Transverse colon (tissue), 4 donors: ENCODE measurements at places on chromosomes 3 and 15. TPM values are rescaled to one million over a fixed set of nuclear protein-coding genes. Genes with fewer than 3 reads are reported as not detected.

- DNase-seq: no peak
Measured at GRCh38 chr3:49716169-49716568, 3.3 kb downstream of the AMIGO3 start.

DNA sequence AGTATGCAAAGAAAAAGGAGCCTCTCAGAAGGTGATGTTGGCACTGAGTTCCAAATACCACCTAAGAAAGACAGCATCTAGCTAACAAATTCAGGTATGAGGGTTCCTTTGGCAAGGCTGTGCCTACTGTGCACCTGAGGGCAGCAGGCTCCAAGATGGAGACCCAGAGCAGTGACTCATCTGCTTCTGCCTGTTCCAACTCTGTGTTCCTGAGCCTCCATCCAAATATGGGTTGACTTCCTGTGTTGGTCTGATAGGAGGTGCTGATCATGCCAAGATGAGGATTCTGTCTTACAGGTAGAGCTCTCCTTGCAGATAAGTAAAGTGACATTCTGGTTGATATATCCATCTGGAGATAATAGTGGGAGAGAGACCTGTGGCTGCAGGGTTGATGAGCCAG is 26.0 kb downstream of the SV2B start:
- no peak for DNase-seq

GRCh38 chr3:58034738-58035523 is 26.7 kb downstream of the FLNB start:
- DNase-seq: no peak

- DNase-seq: no peak
Measured at GRCh38 chr3:141291559-141292355, 60.1 kb downstream of the PXYLP1 start.

DNA sequence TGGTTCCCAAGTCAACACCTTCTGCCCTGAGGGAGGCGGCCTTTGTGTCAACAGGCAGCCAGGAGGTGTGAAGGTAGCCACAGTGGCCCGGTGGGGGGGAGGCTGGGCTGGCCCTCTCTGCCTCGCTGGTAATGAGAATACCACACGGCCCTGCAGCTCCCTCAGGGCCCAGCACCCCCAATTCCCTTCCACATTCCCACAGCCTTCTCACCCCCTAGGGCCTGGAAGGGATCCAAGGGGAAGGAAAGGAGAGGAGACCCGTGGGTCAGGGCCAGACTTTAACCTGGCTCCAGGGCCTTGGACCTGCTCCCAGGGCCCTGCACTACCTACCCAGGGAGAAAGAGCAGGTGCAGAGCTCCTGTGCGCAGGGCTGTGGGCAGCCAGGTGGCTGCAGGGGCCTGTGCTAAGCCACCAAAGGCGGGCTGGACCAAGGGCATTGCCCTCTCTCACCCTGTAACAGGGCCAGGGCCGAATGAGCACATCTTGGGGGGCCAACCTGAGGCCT is 8.7 kb upstream of the MESP2 start:
- no peak for DNase-seq

- DNase-seq: no peak
Measured at GRCh38 chr3:194374935-194375334, 5.4 kb upstream of the LRRC15 start.

- no peak for DNase-seq
Measured at GRCh38 chr3:25040748-25041147, 387.3 kb upstream of the RARB start.

GRCh38 chr3:12479919-12480427 is 4.3 kb upstream of the TSEN2 start:
- peak; percentile 86 for DNase-seq

- no peak for DNase-seq
Measured at GRCh38 chr3:52544937-52545336, 8.5 kb downstream of the UQCC5 start.

DNA sequence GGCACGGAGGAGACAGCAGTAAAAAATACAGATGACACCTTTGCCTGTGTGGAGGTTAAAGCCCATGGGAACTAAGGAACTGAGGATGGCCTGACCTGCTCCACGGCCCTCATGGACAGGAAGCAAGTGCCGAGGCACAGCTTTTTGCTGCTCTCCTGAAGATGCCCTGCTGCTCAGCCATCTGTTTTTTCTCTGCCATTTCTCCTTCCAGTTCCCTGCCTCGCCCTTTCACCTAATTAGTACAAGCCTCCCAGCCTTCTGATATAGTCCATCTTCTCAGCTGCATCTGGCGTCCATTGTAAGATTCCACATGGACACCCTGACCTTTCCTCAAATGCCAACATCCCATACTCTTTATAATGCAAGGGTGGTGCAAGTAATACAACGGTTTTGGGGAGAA is 11.8 kb upstream of the CXCR6 start:
- no peak for DNase-seq

DNA sequence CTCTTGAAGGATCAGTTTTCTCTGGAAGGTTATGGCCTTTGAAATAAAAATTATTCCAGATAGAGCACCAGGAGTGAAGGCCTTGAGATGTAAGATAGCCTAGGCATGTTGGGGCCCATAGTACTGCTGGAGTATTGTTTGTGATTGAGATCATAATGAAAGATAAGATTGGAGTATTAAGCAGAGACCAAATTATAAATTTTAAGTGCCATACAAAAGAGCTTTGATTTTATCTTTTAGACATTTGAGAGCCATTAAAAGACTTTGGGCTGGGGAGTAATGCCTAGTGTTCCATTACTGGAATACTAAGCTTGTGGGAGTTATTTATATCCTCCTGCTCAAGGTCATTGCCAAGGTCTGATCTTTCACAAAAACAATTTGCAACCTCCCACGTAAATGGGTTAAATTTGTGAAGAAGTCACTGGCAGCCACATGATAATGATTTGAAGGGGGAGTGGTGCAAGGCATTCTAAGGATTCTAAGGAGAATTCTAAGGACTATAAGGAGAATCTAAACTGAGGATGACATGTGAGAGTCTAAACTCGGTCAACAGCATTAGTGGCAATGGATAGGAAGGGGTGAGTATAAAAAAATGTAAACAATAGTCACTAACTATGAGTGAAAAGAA is 12.8 kb downstream of the ELL3 start:
- DNase-seq: no peak

- no peak for DNase-seq
Measured at GRCh38 chr3:156389449-156389950, 165.4 kb downstream of the SSR3 start.

GRCh38 chr15:95371664-95372063 is 958.8 kb upstream of the NR2F2 start:
- no peak for DNase-seq

- DNase-seq: no peak
Measured at GRCh38 chr3:32815841-32816438, 1.9 kb upstream of the TRIM71 start.

DNA sequence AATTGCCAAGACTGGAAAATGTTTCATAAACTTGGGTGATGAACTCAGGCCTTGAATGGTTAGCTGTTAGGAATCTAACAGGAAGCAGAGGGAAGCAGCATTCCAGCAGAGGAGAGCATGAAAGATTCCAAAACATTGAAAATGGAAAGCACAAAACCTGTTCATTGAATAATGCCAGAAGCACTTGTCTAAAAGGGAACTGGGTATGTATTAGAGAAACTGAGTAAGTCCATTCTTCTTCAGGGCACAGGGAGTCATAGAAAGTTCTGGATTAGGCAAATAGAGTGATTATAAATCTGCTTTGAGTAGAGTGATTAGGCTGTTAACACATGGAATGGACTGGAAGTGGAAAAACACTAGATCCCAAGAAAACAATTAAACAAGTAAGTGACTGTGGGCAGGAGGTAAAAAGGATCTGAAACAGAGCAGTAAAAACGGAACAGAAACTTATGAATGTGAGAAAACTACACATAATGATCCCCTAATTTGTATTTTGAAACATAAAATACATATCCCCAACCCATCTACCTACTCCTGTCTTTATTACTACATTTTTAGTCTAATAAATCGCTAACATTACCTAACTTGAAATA is 343.4 kb downstream of the TBC1D5 start:
- no peak for DNase-seq

DNA sequence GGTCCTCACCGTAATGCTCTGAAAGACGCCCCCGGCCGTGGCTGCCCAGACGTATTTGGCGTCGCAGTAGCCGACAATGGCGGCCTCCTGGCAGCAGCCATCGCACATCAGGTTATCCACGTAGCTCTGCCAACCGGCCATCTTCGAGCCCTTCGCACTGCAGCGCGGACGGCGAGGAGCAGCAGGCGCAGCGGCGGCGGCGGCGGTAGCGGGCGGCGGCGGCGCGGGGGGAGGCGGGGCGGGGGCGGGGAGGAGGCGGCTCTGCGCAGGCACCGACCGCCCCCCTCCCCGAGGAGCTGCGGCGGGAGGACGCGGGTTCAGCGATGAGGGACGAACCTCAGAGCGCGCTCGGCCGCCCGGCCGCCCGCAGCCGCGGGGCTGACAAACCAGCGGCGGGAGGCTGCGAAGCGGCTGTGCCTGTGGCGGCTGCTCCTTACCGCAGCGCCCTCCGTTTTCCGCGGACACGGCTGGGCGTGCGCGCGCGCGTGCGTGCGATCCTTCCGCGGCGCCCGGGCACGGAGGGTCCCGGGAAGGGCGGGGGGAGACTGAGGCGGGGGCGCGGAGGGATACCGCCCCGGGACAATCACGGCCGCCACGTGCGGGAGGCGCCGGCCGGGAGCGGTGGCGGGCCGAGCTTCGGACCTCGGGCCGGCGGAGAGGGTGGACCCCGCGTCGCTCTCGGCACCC is at the start of gene PFN2:
PFN2 (minus strand) TSS at position 180 of the 687 bp plus-strand sequence; CDS start at position 141, 39 bp downstream.
- DNase-seq: peak; percentile 70

GRCh38 chr3:81651139-81651538 is 110.3 kb downstream of the GBE1 start:
- DNase-seq: no peak

- no peak for DNase-seq
Measured at GRCh38 chr3:100032243-100032642, 82.1 kb downstream of the FILIP1L start.

GRCh38 chr3:115808244-115808643 is 184.9 kb downstream of the GAP43 start:
- DNase-seq: no peak

DNA sequence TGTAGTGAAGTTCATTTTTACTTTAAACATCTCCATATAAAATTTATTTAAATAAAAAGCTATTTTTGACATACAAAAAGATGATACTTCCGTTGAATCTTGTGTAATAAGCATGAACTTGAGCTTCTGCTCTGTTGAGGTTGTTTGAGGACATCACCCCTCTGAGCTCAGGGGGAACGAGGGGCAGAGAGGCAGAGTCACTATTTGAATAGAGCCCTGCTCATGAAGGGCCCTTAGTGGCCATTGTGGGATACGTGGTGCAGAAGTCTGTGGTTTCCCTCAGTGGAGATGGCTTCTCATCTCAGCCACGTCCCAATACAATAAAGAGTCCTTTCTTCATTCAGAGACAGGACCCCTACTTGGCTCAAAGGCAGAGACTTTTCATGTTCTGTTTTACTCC is 10.6 kb downstream of the CEMIP start:
- no peak for DNase-seq

DNA sequence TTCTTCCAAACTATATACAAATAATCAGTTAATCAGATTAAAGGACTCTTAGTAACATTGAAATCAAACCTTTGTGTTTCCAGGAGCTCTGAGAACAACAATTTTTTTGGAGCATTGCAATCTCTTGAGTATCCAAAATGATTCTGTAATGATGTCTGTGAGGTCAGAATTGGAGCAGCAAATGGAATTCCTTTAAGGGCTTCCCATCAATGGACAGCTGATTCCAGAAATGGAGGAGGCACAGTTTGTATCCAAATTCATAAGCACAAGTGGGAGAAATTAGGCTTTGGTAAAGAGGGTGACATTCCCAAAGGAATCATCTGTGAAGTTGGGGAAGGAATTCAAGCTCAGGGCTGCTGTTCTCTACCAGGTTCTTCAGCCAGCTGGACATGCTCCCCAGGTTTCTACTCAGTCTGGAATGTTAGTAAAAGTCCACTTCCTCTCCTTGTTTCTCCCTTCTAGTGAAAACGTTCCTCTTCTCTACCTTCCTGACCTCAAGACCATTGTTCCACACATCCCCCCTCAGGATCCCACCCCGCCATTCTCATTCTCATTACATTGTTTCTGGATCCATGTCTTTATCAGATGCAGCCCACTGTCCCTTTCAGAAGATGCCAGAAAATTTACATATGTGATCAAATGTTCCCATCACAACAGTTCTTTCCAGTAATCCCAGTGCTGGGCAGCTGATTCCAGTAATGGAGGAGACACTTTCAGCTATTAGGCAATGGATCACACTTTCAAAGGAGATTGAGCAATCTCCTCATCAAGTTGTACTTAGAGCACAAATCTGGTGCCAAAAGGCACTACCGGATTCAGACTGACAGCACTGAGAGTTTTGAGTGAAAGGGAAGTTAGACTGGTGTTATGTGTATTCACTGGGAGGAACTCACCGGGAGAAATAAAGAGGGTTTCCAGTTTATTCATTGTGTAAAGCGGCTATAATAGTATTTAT is 391.3 kb upstream of the TPRG1 start:
- no peak for DNase-seq

Gene PSTPIP1
- 9.5 TPM for total RNA-seq

Gene CPNE4
- 0.16 TPM for total RNA-seq

Gene PLA2G4E
- total RNA-seq: not detected

Gene BRPF1
- total RNA-seq: 14.9 TPM

Gene GRAMD1C
- 16.2 TPM for total RNA-seq

Gene RBSN
- 37.6 TPM for total RNA-seq
